HT1080 (cell line): ENCODE measurements at places on chromosomes 5 and 9. TPM values are rescaled to one million over a fixed set of nuclear protein-coding genes. Genes with fewer than 3 reads are reported as not detected.

DNA sequence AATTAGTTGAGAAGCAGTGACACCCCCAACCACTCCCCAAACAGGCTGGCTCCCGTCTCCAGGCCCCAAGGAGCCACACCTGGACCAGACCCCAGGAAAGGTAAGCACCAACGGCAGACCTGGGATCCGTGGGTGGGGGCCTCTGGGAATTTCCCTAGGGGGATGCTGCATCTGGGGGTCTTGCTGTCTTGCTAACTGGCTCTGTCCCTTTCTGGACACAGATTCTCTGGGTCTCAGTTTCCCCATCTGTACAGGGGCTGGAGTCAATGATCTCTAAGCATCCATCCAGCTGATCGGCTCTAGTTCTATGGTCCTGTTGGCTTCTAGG lies 27.9 kb upstream of the IL17B start:
- DNase-seq, result no peak

GRCh38 chr5:849651-850301 lies 1.0 kb downstream of the ZDHHC11 start:
- no peak for DNase-seq

The TNFSF8 gene
- total RNA-seq, result not detected in 2 replicates

The SLC25A48 gene
- 1.4 TPM in 1 of 2 replicates, not detected in the other for total RNA-seq

The MYMK gene
- total RNA-seq, result not detected in 2 replicates

The FSTL4 gene
- total RNA-seq, result 0.30 and 0.47 TPM in 2 replicates
